ENCODE measurements at places on chromosomes 12 and 14.

- DNase-seq, result no peak
Observed at GRCh38 chr12:51814311-51815088, 34.0 kb downstream of the FIGNL2 start.

DNA sequence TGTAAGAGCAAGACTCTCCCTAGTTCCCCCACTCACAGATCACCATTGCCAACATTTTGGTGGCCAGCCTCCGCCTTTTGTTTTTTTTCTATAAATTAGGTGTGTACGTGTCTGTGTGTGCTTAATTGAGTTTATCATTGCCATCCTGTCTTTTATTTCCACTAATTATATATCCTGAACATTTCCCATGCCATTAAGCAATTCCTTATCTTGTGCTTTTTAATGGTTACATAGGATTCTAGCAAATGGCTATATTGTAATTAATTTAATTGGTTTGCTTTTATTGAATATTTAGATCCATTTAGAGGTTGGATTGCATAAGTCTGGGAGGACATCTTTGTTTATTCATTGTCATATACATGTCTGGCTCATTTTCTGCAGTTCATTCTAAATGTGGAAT lies 107.3 kb upstream of the RTL1 start:
- DNase-seq, result no peak

GRCh38 chr12:25377469-25378177 lies 126.9 kb upstream of the KRAS start:
- DNase-seq, result no peak

DNA sequence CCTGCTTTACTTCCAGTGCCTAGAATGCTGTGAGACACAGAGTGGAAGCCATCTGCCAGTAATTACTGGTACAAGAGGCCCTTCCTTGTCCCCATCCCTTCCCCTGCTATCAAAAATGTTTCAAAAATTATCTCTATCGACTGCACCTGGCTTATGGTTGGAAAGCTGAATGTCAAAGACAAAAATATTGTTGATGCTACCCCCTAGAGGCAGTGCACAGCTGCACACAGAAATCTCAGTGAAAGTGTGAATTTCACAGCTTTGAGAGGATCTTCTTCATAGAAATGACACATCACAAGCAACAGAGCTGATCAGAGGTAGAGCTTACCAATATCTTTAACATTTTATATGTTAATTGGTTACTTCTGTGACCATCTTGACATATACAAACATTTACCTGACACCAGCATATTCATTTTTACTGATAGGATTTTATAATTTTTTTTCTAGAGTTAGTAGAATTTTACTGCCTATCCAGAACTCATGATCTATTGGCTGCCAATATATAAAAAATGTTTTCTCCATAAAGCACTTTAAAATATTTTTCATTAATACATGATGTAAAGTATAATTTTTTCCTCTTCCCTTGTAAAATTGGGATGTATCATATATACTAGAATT lies 138.0 kb downstream of the AACS start:
- no peak for DNase-seq

All from activated CD4-positive, CD25-positive, alpha-beta regulatory T cell treated with anti-CD3 and anti-CD28 coated beads, Interleukin-2, amount 50 U/mL, for 16 hours (primary cell).